ENCODE measurements at places on chromosomes 2 and 18.

DNA sequence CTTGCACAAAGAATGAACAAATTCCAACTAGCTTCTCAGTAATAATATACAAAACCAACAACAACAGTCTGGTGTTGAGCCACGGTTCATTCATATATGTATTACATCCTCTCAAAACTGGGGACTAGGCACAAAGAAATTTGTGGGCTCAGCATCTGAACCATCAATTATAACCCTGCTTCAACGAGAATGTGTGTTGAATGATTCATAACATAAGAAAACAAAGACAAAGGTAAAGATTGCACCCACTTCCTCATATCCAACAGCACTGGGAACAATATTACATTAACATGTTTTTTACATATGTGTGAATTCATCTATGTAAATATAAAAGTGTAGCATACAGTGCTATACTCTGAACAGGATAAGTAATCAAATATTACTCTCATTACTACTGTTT is 144.8 kb downstream of the CDH2 start:
- no peak for DNase-seq

- no peak for DNase-seq
These were observed 155.4 kb downstream of the MAP2 start for GRCh38 chr2:209579230-209579749.

- no peak for DNase-seq
These were observed 143.3 kb upstream of the ITGA4 start for GRCh38 chr2:181313845-181314244.

DNA sequence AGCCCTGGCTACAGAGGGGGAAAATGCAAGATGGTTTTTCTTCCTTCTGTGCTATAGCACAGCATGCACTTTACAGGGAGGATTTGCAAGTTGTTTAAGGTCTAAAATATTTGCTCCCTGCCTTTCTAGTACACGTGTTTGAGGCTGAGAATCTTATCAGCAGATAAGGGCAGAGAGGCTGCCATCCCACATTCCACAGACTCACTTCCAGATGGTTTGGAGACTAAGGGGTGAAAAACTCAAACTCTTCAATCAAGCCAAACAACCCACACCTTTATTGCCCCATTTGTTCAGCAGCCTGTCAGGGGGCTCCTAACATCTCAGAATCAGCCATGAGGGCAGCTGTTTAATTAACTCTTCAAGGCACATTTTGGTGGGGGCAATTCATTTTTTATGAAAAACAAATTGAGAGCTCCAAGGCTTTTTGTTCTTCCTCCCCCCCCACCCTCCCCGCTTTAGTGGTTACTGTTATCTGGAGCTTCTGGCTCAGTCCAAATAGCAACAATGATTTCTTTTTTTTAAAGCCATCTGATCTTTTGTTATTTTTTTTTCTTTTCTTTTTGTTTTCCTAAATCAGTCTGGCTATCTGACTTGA is 242.6 kb upstream of the NT5C1B start:
- no peak for DNase-seq

- no peak for DNase-seq
These were observed 196.3 kb downstream of the LOXHD1 start for GRCh38 chr18:46460754-46461153.

GRCh38 chr2:20150806-20151571 is 73.9 kb downstream of the SDC1 start:
- DNase-seq, result no peak

DNA sequence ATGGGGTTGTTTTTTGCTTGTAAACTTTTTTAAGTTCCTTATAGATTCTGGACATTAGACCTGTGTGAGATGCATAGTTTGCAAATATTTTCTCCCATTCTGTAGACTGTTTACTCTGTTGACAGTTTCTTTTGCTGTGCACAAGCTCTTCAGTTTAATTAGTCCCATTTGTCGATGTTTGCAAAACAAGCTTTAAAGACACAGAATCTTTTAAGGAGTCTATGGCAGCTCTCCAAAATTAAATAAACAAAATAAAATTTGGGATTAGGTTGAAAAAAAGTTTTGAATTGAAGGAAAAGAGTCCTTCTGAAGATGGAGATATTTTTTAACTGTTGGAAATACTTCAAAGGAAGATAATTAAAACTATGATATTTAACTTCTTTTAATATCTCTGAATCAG is 88.8 kb downstream of the MAP3K20 start:
- no peak for DNase-seq

- DNase-seq, result no peak
These were observed 66.7 kb upstream of the DNAJC10 start for GRCh38 chr2:182649316-182649715.
